D341Med (cell line): ENCODE measurements at places on chromosomes 2 and 18.

GRCh38 chr2:191264647-191265081 is 19.5 kb downstream of the MYO1B start:
- no peak for DNase-seq

DNA sequence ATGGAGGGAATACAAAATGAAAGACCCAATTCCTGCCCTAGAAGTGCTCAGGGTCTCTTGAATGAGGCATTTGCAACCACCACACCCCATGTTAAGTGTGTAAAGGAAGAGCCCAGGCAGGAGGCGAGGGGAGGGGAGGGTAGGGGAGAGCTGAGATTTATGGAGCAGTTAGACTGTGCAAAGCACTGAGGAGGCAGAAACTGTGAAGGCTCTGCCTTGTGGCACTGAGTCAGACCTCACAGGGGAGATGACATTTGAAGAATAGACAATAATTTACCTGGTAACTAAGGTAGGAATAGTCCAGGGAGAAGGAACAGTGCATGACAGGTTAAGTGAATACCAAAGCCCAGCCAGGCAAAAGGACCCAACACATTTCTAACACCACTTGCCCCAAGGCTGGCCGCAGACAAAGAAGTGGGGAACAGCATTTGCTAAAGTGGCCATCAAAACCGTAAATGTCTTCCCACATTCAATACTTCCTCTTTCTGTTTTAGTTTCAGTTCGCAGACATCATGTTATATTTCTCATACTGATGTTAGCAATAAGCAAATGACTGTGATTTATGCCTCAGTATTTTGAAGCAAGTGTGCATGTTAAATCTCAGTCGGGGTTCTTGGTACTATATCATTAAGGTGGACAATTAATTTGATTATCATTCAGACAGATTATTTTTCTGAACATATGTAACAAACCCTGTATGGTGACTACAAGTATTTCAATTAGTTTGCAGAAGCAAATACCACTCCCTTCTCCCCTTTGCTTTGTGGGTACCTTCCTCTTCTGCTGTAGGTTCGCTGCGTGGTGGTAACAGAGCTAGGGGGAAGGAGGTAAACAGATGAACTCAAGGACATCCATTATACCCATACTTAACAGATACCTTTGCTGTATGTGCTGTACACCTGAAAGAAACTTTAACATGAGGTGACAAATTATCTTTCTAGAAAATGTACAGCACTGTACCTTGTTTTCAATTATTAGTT is 27.5 kb downstream of the CDH20 start:
- DNase-seq, result no peak

DNA sequence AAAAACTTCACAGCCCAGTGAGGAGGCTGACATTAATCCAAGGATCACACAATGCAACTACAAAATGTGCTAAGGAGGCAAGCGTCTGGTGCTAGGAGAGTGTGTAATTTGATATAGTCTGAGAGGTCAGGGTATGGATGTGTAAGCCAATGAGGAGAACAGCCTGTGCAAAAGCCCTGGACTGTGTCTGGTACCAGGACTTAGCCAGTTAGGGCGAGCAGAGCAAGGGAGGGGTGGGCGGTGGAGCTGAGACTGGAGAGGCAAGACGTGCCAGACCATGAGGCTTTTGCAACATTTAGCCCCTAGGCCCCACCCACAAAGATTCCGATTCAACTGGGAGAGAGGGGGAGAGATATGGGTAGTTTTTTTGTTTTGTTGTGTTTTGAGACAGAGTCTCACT is 33.5 kb upstream of the SPRED2 start:
- DNase-seq, result no peak

DNA sequence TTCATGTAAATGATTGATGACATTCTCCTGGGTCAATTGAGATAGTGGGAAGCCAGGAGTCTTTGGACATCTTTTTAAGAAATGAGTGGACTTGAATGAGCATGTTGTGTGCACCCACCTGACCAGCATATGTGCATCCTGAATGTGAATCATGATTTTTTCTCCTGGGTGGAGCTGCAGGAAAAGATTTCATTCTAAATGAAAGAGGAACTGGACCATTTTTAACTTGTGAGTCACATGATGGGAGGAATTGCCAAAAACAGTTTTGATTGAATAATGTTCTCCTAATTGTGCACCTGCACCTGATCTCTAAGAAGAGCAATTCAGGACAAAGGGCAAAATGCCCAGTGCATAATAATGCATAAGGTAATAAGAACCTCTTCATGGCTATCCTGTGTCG is 32.3 kb downstream of the COPS8 start:
- DNase-seq, result no peak

DNA sequence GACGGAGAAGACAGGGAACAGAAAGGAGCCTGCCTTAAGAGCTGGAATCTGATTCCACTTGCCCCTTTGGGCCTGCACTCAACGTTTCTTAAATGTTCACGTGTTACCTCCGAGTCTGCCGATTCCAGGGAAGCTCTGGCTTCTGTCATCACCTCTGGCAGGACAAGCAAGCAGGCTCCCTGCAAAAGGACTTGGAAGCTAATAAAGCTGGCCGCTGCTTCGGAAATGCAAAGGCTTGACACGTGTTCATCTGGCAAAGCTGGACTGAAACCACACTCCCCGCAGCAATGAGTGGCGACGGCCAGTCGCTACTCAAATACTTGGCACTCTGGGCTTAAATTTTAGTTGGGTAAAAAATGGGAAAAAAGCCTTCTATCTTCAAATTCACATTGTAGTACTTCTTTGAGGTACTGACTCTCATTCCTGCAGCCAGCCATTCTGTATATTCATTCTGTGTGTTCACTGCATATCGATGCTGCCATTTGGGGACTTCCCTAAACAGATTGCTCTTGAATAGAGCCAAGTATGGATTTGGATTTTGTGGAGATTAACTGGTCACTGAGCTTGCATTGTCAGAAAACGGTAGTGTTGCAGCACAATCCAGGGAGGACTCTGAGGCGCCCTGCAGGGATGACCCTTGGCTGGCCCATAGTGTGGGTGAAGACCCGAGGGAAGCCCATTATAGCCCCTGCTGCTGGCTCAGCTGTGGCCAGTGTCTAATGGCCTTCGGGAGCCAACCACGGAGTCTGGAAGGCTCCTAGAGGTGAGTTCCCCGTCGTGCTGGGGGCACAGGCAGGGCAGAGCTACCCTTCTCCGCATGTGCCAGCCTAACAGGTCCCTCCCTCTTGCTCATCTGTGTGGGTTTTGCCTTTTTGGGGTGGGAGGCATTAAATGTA is 231.5 kb downstream of the PRKCE start:
- DNase-seq, result no peak

GRCh38 chr18:79590191-79591031 is 89.2 kb upstream of the CTDP1 start:
- DNase-seq, result no peak

DNA sequence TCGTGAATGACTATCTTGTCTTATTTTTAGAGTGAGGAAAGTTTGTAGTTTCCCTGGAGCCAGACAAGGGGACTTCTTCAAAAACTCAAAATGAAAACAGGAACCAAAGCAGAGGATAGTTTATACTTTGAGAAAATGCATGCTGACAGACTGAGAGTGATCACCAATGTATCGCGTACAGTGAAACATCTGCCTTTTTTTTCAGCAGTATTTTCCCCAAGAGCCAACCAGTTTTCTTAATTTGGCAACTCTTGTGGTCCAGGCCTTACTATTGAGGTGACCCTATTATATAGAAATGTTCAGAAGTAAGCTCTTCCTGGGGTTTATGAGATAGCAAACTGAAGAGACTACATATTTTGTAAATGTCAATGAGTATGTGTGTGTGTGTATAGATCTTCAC is 153.7 kb upstream of the VRK2 start:
- DNase-seq, result no peak

DNA sequence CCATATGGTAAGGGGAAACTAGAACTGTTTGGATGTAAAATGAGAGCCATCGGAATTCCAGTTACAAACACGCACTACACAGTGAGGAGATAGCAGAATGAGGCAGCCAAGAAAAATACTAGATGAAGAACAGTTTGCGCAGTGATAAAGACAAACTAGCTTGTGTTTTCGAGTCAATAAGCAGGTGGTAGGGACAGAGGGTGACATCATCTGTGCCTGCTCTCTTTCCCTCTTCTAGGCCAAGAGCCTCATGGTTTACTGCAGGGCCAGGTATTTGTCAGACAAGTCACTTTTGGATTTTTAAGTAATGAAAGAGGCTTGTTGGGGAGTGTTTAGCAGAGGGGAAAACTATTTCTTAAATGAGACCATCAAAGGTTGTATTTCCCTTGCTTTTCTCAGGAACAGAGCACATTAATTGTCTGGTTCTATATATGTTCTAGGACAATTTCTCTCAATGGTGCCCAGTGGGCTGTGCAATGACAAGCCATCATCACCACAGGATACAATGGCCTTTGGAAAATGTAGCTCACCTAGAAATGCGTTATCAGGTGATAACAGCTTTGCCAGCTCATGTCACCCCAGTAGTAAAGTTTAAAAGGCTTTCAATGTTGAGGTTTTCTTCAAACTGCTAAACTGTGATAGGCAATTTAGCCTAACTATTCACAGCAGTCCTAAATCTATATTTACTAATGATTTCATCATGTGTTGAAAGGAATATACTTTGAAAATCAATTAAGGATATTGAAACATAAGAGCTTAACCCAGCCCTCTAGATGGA is 1210.3 kb upstream of the ZEB2 start:
- no peak for DNase-seq

DNA sequence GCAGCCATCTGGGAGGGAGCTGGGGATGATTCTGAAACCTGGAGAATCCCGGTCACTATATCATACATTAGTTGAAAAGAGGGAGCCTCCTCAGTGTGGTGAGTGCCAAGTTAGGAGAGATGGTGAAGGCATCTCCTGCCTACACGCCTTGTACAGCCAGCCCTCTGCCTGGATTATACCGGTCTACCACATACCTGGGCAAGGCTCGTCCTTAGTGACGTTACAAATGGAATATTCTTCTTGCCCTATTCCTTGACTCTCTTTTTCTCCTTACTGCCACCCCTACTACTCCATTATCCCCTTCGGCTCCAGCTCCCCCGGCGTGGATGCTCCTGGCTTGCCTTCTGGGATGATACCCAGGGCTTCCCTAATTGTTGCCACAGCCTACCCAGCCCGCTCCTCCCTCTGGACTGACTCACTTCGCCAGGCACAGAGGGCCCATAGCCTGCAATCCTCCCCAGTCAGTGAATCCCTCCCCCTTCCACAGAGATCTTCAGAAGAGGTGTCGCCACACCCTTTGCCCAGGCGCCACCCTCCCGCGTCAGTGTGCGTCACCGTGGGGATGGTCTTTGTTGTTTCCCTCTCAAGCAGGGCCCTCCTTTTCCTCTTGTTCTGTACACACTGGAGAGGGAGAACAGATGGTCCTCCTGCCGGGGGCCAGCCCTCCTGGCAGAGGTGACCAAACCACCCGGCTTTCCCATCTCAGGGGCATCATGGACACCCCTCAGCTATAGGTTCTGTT is 115.2 kb upstream of the EPAS1 start:
- DNase-seq, result no peak

DNA sequence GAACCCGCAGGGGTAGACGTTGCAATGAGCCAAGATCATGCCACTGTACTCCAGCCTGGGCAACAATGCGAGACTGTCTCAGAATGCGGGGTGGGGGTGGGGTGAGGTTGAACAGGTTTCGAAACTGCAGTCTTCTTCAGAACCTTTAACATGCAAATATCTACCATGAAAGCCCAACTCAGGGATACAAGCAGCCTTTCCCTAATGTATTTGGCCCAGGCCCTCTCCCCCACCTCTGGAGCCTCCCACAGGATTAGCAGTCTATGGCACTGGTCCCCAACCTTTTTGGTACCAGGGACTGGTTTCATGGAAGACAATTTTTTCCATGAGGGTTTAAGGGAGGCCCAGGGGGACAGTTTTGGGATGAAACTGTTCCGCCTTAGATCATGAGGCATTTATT is 53.5 kb downstream of the CCBE1 start:
- DNase-seq, result no peak
